ENCODE measurements at places on chromosomes 12 and 14.

GRCh38 chr12:119328111-119328510, 6.4 kb upstream of the CCDC60 start:
- DNase-seq, result no peak

GRCh38 chr14:96160913-96161310, 43.7 kb upstream of the BDKRB2 start:
- no peak for DNase-seq

DNA sequence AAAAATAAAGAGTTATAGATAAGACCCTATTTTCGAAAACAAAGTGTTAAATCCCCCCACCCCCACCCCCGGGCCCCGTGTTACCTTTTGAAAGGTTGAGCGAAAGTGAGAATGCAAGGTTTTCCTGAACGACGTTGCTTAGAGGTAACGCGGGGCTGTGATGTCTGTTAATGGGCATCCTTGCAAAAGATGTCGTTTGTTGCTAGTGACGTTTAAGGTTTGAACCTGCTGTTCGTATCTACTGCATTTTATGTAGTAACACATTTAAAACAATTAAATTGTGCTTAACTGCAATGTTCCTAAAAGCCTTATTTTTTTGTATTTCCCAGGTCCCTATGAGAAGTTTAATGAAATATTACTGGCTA, 1.2 kb downstream of the CPSF6 start:
- DNase-seq, result no peak

- no peak for DNase-seq
Measured at GRCh38 chr14:74140374-74140850, 55.7 kb downstream of the LIN52 start.

GRCh38 chr12:123807002-123807401, 44.9 kb downstream of the DNAH10 start:
- DNase-seq, result no peak

DNA sequence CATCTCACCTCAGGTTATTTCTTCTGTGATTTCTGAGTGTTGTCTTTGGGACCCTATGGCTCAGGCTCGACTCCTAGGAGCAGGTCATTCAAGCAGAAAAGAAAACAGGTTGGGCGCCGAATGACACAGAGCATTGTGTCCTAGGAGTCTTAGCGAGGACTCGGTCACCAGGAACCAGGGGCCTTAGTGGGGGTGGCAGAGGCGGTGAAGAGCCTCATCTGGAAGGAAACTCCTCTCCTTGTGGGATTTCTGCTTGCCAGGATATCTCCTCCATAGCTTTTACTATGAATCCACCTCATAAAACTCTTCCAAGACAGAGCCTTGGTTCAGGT, 630 bp downstream of the PLEKHH1 start:
- no peak for DNase-seq

DNA sequence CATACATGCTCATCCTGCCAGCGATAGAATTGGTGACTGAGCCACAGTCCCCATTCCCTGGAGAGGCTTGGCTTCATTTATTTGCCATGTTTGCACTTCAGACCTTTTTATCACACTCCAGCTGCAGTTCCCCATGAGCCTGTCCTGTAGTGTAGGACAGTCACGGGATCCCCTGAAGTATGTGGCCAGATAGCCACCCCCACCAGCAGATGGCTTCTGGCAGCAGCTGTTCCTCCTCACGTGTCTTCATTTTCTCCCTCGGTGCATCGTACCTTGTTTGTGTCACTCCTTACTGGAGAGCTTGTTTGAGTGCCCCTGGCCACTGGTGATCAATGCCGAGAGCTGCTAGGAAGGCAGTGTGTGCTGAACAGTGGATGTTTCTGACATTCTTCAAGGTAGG, 40.2 kb downstream of the UBE3B start:
- no peak for DNase-seq

GRCh38 chr12:58883576-58884334, 36.5 kb downstream of the LRIG3 start:
- no peak for DNase-seq

DNA sequence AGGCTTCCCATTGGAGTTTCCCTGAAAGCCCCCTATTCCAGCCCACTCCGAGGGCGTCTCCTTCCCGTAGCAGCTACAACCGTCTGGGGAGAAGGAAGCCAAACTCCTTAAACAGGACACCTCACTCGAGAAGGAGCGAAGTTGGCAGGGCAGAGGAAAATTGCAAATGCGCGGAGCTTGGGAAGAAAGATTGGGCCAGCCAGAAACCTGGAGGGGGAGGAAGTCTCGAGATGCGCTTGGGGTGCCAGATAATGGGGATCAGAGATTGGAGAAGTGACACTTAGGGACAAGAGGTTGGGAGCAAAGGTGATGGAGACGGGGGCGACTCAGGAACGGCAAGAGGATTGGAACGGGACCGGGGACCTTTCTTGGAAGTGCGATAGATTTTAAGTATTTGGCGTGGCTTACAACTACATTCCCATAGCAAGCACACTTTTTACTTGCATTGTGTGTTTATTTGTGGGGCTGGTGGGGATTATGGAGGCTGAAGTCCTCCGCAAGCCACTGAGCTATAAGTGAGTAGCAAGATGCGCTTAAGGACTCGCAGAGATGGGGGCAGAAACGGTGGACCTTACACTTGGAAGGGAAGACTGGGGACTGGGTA, 926 bp downstream of the HRK start:
- no peak for DNase-seq

DNA sequence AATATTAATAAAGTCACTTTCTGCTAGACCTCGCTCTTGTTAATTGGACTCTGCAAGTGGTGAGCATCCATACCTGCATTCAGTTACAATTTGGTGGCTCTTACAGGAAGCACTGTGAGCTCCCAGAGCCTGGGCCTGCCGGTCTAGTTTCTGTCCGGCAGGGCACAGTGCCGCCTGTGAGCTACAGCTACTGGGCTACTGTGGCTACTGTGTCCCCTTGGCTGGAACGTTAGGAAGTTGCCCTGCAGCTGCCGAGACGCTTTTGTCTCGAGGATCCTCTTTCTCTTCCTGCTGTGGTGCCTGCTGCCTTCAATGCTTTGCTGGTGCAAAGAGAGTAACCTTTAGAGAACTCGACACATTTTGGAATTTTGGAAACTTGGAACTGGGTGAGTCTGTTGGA, 44.6 kb upstream of the PTGDR start:
- DNase-seq, result no peak

DNA sequence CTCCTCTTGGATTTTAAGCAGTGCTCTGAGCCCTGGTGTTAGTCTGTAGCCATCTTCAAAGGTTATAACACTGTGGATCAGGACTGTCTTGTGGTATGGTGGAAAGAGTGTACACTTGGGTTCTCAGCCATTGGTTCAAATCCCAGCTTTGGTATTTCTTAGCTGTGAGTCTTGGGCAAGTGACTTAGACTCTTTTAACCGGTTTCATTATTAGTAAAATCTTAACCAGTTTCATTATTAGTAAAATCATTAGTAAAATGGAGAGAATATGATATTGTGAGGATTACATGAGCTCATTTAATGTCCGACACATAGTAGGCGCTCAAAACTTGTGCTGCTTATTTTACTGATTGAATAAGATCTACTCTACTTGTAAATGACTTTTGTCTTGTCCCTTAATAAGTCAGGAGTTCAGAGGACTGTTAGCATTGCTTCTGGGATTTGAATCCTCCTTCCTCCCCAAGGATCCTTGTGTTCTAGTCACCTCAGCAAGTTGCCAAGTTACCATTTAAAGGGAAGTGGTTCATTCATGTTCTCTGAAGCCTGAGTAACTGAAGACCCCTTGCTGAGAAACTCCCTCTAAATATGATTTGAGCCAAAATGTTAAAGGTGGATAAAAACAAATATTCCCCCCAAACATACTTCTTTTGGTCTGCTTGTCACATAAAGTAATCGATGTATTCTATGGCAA, 12.4 kb downstream of the TTLL5 start:
- DNase-seq, result no peak

DNA sequence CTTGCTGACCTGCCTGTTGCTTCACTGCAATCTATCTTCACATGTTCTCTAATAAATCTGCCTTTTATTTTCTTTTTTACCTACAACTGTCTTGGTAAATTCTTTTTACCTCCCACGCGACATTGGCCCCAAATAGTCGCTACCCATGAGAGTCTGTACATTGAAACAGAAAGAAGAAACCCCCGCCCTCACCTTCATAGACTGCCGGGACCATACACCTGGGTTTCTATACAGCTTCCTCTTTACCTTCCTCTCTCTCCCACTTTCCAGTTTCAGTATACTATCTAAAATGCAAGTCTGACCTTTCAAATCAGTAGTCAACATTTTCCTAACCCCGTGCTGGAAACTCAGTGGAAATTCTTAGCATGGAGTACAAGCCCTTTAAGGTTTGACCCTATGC, 4.8 kb downstream of the SLC8A3 start:
- DNase-seq, result no peak

GRCh38 chr12:132327336-132328171, 1.8 kb downstream of the GALNT9 start:
- no peak for DNase-seq

DNA sequence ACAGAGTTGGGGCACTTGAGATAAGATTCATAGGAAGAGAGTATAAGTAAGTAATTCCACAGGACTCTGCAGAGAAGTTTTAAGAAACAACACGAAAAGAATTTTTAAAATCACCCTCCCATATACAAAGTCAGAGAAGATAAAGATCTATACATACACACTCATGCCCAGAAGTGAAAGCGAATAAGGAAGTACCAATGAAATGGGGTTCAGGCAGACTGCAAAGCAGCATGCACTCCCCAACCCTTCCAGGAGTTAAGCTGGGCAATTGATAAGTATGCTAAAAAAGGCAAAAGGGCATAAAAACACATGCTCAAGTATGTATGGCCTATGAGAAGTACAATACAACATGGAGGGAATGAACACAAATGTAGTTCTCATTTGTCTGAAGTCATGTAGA, 246.2 kb upstream of the GRIP1 start:
- DNase-seq, result no peak

Data from progenitor cell of endocrine pancreas (in vitro differentiated cells).